ENCODE measurements at places on chromosomes 12 and 14.
A peak's percentile ranks its signal among the peaks of the same experiment; 100 is the strongest.

DNA sequence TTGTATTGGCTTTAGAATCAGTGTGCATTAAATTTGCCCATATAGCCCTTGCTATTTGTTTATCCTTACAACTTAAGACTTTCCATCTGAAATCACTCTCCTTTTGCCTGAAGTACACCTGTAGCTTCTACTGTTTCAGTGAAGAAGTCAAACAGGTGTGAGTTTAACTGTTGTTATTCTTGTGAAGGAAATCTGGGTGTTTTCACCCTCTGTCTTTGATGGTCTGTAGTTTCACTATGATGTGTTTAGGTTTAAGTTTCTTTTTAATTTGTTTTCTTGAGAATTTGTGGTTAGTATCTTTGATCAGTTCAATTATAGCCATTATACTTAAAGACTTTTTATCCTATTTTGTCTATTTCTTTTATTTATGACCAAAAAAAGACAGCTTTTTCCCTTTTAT is 68.9 kb upstream of the BBS10 start:
- DNase-seq: no peak

- no peak for DNase-seq
Observed at GRCh38 chr12:27338473-27338872, 5.8 kb downstream of the BMAL2 start.

DNA sequence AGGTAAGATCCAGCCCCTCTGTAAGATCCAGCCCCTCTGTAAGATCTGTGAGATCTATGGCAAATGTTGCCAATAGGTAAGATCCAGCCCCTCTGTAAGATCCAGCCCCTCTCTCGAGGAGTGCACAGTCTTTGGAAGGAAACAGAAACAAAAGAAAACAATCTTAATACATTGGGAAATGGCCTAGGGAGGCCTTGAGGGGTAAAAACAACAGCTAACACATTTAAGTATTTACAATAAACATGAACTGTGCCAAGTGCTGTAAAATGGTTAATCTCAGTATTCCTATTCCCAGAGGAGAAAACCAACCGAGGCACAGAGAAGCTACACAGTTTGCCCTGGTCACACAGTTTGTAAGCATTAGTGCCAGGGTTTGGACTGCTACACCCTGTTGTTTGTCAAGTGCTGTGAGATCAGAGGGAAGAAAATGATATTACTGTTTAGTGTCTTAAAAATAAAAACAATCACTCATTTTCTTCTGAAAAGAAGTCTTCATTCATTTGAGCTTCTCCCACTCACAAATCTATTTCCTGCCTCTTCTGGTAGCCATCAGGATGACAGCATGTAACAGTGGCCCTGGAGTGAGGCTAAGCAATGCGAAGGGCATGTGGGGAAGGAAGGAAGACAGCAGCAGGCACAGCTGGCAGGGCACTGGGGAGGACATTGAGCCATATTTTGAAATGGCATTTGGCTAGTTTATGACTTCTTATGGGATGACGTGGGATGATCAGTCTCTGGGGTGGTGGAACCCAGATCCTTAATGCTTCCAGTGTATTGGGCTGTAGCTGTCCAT is 118.7 kb upstream of the PTPRQ start:
- no peak for DNase-seq

DNA sequence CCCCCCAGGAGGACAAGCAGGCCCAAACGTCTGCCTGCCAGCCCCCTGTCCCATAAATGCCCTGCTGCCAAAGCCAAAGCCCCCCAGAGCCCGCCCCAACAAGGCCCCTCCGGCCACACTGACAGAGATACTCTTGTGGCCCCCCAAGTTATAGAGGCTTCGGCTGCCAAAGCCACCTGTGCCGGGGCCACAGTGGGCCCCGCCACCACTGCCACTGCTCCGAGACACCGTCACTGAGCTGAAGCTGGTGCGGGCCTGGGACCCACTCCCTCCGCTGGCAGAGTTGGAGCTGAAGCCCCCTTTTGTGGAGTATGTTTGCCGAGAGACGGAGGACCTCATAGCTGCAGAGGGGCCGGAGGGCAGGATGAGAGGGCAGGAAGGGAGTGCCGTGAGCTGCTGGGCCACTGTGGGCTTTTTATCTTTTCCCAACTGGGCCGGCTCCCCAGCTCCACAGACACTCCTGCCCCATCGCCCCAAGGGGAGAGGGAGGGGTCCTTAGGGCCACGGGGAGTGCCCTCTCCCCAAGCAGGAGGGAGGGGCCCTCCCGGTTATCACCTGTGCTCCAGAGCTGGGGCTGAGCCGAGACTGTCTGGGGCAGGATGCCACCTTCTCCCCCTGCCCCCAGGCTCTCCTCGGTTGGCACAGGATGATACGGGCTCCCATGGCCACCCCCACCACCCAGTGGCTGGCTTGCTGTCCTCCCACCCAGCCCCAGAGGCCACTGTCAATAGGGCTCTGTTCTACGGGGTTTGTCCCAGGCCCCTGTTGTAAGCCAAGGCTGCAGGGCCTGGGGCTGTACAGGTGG is at the start of gene KRT79:
Gene KRT79 (minus strand): TSS at position 390 of the 805 bp plus-strand sequence. CDS start 51 bp downstream, at position 339.
- no peak for DNase-seq

DNA sequence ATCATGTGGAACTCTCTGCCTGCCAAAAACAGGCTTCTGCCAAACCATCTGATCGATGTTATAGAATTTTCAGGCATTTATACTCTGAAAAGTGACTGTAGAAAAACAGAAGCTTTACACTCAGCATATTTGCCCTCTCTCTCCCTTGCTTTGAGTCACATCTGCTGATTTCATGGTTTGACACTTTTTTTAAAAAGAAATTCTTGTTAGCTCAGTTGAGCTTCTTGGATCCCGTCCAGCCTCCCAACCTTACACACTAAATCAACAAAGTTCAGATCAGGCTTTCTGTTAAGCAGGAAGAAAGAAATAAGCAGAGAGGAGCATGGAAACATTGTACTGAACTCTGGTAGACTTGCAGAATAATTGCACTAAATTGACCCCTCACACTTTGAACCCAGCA is 193.6 kb upstream of the SEL1L start:
- peak; percentile 32 for DNase-seq

DNA sequence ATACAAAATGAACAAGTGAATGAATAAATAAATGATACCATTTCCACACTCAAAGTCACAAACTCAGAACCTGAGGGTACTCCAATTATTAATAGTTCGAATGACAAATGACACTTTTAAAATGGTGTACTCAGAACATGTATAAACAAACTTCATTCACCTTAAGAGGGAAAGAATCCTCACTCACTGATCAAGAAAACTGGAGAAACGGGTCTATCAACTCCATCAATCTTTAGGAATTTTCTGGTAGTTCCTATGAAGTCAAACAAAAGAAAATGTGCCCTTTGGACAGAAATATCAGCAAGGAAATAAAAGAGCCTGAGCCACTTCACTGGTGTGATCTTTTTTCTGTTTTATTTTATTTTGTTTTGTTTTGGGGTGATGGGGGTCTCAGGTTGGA is 5.2 kb upstream of the NRDE2 start:
- no peak for DNase-seq

- no peak for DNase-seq
Observed at GRCh38 chr14:49280566-49280965, 305.6 kb downstream of the RPS29 start.

GRCh38 chr12:57195611-57196371 is 20.8 kb upstream of the NXPH4 start:
- DNase-seq: no peak

- DNase-seq: no peak
Observed at GRCh38 chr12:27213830-27214787, 30.0 kb upstream of the STK38L start.

DNA sequence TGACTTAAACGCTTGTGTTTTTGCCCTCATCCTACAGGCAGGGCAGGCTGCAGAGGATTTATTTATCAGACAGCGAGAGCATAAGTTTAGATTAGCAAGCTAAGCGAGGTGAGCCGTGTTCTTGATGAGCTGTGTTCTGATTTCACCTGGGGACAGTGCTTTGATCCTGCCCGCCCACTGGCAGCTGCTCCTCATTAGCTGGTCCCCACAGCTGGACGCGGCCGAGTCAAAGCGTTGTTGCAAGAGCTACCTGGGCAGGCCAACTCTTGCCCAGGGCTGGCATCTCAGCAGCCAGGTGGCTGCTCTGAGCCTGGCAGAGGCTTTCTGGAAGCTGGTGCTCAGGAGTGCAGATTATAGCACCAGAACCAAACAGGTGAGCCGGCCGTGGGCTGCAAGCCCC is 46.8 kb upstream of the BEGAIN start:
- DNase-seq: peak; percentile 57

DNA sequence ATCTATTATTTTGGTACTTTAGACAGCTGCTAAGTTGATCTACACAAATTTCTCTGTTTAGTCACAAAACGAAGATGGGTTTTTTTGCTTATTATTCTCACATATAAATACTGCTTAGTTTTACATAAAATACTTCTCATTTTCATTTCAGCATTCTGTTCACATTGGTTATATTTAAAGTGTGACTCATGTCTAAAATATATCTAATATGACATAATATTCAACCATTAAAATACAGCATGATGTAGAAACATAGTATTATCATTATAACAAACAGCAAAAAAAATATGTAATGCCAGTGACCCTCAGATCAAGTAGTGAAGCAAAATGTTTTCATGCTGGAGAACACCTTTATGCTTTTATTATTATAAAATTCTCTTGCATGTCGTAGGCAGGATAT is 63.7 kb downstream of the SH2B3 start:
- DNase-seq: no peak

DNA sequence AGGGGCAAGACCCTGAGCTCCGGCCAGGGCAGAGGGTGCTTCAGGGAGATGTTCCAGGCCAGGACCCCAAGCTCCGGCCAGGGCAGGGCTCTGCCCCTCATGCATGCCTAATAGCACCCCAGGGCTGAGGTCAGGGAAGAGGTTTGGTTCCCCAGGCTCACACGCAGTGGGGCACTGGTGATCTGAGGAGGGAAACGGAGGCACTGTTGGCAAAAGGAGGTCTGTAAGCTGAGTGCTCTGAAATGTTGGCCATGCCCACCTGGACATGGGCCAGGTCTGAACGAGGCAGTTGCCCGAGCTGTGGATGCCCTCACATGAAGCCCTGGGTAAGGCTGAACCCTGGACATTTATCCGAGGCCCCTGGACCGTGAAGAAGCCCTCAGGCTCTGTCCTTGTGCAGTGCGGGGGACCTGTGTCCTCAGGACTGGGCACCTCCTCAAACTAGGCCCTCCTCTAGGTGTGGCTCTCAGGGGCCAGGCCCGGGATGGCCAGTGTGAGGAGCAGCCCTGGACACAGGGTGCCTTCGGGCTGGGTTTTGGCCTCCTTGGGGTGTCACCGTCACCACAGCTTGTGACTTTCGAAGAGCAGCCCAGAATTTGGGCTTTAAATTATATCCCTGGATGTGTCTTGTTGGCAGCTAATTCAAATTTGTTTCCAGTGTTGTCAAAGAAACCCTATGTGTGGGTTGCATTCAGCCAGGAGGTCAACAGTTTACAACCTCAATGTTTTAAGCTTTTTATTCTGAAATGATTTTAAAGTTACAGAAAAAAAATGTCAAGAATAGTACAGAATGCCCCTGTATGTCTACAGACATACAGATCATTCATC is 66.8 kb downstream of the ADGRD1 start:
- DNase-seq: no peak
